ENCODE measurements at places on chromosomes 4 and X.

DNA sequence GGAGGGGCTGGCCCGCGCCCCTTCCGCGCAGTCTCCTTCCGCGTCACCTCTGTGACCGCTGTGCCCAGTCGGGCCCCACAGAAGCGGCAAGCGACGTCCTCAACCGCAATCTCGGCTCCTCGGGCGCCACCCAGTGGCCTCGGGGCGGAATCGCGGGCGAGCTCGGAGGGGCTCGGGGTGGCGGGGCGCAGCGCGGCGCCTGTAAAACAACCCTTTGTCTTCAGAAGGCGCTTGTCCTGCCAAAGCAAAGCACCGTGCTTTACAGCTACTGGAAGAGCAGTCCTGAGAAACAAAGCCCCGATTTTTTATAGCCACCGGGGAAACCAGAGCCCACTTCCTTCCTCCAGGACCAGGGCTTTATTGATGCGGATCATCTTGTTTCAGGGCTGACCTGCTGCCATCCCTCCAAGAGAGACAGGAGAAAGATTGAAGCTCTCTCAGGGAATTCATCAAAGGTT, 37.3 kb upstream of the CDKN2AIP start:
- peak; percentile 83 for DNase-seq

- DNase-seq, result no peak
Observed at GRCh38 chrX:40625294-40625693, 2.1 kb downstream of the MPC1L start.

DNA sequence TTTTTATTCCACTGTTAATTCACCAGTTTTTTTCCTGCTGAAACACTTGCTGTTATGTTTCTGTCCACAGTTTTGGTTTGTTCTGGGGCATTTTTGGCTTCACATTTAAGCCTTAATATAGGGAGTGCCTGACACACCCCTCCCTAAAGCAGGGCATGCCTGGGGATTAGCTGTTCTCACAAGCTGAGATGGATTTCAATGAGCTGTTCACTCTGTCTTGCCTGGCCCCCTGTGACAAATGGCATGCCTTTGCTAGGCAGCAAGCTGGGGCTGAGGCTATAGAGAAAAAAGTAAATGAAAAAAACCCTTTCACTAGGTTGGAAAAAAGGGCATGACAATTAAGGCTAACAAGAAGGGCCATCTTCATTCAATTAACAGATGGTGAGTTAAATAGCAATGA, 22.4 kb downstream of the LPAR4 start:
- no peak for DNase-seq

- no peak for DNase-seq
Observed at GRCh38 chrX:47746446-47746845, 87.5 kb upstream of the UXT start.

DNA sequence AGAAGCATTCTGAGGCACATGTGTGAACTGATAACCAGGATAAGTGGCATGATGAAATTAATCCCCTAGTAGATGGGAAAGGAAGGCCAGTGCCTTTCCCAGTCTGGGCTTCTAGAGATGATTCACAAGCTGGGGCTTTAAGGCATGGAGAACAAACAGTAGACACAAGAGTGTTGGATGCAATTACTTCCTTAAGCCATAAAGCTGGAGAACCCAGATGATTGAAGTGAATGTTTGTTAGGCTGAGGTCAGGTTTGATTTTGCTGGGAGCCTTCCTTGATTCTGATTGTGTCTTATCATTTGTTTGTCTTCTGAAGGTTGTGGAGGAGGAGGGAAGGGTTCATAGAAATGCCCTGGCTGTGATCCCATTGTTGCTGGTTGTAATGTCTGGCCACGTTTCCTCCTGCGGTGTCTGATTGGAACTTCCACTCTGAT, 125.2 kb downstream of the NHS start:
- no peak for DNase-seq

- DNase-seq, result no peak
Observed at GRCh38 chr4:101086801-101087586, 260.3 kb downstream of the PPP3CA start.

DNA sequence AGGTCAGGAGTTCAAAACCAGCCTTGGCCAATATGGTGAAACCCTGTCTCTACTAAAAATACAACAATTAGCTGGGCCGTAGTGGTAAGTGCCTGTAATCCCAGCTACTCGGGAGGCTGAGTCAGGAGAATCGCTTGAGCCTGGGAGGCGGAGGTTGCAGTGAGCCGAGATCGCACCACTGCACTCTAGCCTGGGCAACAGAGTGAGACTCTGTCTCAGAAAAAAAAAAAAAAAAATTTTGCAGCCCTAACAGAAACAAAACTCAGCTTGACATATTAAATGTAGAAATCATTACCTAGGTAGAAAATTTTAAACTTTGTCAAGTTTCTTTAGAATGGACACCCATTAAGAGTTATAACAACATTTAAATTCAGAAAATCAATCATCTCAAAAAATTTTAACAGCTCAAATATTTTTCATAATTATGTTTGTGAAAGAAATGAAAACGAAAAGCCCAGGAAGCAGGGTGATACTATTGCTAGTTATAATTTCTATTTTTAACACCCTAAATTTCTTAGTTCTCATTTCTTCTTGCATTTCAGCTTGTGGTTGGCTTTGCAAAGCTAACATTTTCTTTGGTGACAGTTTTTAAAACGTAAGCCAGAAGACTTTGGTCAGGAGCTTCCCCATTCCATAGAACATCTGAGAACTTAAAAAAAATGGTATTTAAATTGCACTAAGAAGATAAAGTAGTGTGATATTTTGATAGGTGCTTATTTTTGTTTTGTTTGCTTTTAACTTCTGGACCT, 33.3 kb upstream of the RBBP7 start:
- DNase-seq, result no peak
